ELR (cell line): ENCODE measurements at places on chromosomes 6 and 20.

DNA sequence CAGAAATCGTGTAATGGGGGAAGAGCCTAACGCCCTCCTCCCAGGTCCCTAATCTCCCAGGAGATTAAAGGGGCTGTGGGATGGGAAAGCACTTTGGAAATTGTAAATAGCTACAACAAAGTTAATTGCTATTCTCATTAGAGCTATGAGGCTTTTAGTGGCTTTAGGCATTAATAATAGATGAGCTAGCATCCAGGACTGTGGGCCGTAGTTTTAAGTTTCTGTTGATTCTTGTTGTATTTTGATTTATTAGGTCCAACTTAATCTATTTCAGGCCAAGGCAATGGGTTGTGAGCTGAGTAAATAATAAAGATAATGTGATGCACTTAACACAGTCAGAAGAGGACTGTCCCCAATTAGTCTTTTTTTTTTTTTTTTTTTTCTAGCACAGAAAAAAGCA lies 67.7 kb downstream of the ANKRD6 start:
- no peak for DNase-seq

GRCh38 chr20:41011551-41012067 lies 17.0 kb upstream of the TOP1 start:
- DNase-seq, result no peak

GRCh38 chr6:169577974-169578373 lies 123.9 kb downstream of the WDR27 start:
- DNase-seq, result no peak

DNA sequence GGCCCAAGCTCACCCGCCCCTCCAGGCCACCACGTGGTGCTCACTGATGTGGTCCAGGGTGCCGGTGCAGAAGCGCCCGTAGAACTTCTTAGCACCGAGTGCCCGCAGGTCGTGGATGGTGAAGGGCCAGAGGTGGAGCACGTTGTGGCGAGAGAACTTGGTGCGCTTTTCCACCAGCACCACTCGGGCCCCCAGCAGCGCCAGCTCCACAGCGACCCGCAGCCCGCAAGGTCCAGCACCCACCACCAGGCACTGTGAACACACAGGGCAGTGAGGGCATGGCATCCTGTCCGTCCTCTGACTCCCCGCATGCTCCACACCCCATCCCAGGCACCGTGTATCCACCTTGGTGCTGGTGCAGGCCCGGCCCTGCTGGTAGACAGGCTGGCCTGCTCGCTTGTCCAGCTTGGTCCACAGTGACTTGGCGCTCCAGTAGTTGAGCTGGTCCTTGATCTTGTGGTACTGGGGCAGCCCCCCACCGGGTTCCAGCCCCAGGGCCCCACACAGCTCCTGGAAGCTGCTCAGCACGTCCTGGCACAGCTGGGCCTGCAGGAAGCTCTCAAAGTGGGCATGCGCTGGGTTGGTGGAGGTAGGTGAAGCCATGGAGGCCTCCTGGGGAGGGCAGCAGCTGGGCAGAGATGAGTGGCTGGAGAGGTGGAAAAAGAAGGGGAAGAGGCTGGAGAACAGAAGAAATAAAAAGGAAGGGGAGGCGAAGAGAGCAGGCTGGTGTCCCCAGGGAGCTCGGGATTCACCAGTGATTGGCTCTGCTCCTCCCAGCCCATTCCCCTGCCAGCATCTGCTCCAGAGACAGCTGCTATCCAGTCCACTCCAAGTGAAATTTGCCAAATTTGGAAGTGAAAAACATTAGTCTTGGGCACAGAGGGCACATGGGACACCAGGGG lies 1.7 kb downstream of the MICAL1 start:
- DNase-seq, result no peak

DNA sequence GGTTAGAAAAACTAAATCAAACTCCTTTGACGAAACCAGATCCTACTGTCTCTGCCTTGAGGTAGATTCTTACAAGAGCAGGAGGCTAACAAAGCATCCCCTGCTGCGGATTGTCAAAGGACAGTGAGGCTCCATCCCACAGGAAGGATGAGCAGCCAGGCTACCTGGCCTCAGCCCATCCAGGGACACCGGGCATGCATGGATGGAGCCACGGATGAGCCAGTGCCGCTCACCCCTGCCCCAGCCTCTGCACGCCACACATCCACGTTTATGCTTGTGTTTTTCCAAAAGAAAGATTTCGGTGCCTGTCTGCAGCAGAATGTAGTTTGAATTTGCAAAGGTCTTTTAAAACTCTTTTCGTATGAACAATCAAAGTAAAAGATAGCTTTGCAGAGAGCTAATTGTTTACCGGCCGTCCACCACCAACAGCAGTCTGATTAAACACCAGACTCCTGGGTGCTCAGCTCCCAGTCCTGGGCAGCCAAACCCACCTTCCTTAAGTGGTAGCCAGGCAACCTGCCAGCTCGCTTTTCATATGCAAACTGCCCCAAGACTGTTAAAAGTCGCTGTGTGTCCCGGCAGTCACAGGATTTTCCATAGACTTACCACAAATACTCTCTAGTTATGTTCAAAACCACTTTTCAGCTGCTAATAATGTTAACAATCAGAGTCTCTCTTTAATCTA lies 999 bp downstream of the THBS2 start:
- peak; percentile 49 for DNase-seq

DNA sequence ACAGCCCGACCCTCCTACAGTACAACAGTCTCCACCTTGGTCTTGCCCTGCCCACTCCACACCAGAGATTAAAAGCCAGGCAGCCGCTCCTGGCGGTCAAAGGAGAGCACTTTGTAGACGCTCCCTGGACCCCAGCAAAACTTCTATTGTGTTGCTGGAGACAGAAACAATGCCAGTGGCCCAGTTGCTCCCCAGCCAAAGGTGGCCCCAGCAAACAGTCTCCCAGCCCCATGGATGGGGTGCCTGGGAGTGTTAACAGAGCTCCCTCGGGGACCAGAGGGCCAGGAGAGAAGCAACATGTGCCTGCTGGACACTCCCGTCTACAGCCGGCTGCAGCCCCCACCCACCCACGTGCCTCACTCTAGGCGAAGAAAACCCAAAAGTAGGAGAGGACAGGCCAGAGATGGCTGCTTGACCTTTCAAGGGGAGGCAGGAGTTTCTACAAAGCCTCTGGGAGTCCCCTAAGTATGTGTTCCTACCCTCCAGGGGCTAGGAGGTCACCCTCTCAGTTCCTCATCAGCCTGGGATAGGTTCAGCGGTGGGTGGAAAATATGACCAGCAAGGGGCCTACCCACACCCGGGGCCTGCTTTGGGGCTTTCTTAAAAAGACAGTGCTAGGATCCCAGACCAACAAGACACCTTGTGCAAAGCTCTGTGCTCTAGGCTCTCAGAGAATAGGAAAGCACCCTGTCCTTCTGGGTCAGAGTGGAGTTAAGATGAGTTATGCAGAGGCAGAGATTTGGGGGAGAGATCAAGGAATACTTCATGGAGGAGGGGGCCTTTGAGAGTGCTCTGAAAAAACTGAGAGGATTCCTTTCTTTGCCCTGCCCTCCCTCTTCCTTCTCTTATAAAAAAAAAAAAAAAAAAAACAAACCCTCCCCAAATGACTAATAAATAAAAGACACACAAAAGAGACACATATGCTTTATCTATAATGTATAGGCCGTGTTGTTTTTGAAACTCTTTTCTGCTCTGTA lies 19.0 kb upstream of the PREX1 start:
- peak; percentile 52 for DNase-seq

DNA sequence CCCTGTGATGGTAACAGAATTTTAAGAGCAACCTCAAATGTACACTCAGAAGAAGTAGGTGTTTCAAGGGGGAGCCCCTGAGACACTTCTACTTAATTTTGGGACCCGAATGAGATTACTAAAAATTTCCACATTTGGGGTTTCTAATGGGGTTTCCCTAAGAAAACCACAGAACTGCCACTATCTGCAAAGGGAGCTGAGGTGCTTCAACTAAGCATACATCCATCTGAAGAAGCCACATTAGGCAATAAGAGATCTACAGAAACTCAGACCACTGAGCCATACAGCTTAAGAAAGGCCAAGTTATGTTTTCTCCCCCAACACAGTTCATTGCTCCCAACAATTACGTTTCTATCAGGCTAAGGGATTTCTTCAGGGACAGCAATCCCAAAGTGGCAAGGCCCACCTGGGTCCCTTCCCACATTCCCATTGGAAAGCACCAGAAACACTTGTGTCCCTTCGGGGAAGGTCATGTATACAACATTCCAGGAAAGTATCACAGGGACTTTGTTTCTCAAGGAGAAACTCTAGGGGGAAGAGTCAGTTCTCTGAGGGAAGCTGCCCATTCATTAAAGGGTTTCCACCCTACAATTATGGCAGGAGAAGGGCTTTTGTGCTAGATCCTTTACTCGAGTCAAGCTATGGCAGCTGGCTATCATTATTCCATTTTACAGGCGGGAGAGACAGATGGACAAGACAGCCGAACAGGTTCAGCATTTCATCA lies 5.0 kb downstream of the BCL2L1 start:
- DNase-seq, result no peak

DNA sequence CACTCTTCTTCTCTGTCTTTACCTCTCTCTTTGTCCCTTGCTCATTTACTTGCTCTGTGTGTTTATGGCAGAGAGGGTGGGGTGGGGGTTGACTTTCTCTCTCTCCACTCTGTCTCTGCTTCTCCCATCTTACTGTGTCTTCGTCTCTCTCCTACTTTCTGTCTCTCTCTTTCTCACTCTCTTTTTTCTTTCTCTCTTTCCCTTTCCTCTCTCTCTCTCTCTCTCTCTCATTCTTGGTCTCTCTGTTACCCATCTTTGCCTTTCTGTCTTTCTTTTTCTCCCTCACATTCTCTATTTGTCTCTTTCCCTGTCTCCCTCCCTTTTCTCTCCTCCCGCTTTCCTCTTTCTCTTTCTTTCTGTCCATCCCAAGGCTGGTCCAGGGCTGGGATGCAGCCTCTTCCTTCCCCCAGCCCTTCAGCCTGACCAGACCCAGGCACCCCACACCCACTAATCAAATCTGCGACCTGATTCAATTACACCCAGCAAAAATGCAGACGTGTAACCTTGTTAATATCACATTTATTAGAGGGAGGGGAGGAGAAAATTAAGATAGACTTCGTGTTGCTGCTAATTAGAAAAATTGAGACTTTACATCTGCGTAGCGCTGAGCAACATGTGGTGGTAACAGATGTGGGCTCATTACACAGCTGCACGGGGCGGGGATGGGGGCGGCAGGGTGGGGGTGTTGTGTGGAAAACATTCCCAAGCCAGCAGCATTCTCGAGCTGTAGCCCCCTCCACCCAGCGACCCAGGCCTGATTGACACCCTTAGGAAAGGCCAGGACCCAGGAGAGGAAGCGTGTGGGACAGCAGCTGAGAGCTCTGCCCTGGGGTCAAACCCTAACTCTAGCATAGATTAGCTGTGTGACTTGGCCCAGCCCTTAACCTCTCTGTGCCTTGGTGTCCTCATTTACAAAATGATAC lies 124.9 kb upstream of the MAFB start:
- DNase-seq, result no peak

DNA sequence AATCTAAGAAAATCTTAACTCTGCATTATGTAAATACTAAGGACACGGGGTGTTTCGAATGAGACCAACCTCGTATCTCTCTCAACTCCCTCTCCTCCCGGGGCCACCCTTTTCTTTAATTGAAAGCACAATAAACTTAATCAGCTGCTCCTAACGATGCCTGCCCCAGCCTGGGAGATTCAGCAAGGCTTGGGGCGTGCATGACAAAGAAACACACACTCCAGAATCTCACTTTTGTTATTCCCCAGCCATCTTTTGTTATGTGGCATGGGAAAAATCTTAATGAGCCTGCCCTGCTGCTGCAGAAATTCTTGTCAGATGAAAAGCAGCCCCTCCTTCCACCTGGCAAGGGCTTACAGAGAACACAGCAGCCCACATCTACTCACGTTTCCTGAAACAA lies 117.4 kb downstream of the TTLL2 start:
- DNase-seq, result no peak

GRCh38 chr20:4411744-4412143 lies 310.0 kb upstream of the PRND start:
- DNase-seq, result no peak

GRCh38 chr6:126531840-126532239 lies 191.9 kb downstream of the CENPW start:
- DNase-seq, result no peak

DNA sequence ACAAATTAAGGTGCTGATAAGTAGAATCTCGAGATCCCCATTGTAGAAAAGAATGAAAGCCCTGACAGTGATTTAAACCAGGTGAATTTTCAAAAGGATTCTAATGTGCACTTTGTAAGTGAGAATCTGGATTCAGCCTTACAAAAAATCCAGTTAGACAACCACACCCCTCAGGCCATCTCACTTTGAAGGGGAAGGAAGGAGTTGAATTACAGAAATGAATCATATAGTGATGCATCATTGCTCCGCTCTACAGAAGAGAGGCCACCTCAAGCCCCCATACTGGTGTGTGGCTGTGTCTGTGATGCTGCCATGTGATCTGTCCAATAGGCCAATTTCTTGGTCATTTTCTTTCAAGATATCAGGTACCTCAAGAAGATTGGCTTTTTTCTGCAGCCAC lies 85.5 kb upstream of the NT5E start:
- DNase-seq, result peak; percentile 96

DNA sequence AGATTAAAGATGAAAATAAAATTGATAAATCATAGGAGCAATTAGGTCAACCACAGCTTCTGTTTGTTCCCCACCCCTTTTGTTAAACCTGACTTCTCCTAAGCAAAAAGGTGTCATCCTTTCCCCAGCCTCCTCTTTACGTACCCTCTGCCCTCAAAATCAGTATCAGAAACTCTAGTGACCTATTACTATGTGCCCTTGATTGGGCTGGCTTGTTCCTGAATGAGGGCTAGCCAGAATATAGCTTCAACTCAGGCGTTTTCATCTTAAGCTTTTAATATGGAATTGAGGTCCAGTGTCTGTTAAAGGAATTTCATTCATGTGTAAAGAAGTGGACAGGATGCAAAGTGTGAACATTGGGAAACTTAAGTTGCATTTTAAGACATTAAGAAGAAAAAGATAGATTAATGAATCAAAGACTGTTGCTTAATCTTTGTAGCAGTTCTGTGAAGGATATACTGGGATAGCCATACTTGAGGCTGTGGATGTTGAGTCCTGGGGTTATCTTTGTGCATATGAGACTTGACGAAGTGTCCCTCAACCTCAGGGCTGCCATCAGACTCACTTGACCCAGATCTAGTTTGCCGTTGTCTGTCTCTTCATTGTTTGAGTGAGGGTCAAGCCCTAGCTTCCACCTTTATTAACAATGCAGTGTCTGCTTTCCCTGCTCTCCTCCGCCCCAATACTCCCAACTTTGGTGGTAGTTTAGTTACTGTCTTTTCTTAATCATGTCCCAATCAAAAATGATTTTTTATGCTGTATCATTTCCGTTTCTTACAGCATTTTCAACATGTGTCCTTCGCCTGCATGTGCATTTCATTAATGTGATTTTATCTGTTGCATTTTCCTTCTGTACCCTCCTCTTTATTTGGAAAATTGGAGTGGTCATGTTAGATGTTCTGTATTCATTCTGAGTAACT lies 1.9 kb downstream of the TBPL1 start:
- no peak for DNase-seq
